Hematopoietic multipotent progenitor cell treated with erythropoietin and hydrocortisone succinate and interleukin-3 and kit ligand, for 17 days (in vitro differentiated cells): ENCODE measurements at places on chromosomes 13 and 19.

DNA sequence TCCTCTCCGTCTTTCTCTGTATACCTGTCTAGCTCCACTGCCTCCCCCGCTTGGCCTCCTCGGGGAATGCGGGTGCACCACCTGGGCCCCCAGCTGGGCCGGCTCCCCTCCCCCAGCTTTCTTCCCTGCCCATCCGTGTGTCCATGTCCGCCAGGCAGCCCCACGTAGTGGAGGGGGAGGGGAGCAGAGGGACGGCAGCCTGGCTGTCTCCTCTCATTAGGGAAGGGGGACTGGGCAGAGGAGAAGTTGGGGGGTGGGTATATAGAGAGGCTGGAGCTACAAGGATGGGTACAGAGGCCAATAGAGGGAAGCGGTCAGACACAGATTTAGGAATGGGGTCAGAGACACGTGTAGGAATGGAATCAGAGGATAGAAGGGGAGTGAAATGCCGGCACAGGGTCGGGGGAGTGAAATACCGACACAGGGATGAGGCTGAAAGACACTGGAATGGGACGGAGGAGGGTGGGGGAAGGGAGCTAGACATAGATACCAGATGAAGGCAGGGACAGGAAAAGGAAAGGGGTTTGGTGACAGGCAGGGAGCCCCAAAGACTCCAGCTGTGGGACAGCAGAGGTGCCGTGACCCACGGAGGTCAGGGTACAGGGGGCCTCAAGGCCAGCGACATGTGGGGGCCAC is 2.8 kb downstream of the NECTIN2 start:
- no peak for DNase-seq

- peak; percentile 86 for DNase-seq
These were observed 9.3 kb downstream of the ZNF526 start for GRCh38 chr19:42229301-42229854.

GRCh38 chr19:1858412-1859081 is 4.8 kb downstream of the KLF16 start:
- DNase-seq, result peak; percentile 42

- DNase-seq, result no peak
These were observed 2.9 kb downstream of the MFSD12 start for GRCh38 chr19:3554254-3555083.

DNA sequence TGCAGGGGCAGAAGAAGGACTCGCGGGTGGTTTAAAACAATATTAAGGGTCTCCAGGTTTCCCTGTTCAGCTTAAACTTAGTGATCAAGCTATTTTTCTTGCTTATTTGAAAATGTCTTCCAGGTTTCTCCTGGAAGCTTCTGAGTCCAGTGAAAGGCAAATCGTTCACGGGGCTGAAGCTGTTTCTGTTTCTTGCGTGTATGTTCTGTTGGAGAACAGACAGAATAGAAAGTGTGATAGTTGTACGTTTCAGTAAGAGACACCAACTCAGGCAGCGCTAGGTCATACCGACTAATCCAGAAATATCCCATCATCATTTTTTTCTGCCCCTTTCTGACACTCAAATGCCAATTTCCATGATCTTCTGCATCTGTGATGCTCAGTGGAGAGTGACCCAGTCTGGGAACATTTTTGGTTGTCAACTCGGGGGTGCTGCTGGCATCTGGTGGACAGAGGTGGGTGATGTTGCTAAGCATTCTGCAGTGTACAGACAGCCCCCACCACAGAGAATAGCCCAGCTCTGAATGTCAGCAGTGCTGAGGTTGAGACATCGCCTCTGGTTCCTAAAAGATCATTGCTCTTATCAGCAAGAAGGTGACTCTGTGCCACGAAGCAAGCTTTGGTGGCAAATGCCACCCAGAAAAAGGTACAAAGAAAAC is 4.3 kb downstream of the KLF2 start:
- DNase-seq, result no peak

DNA sequence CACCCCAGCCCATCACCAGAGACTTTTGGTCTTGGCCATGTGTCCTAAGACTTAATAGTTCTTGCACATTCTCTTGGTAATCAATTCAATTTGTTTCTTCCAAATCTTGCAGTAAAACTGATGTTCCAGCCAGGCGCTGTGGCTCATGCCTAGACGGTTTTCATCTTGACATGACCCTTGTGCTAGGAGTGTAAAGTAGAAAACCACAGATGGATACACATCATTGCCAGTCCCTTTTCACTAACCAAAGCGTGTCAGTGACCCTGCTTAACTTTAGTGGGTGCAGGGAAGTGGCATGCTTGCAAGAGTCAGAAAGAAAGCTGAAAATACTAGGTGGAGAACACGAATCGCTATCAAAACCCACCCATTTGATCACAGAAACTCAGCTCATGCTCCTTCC is 18.0 kb upstream of the CD70 start:
- DNase-seq, result no peak

GRCh38 chr13:63909726-63910375 is 2494.2 kb upstream of the PCDH20 start:
- no peak for DNase-seq

DNA sequence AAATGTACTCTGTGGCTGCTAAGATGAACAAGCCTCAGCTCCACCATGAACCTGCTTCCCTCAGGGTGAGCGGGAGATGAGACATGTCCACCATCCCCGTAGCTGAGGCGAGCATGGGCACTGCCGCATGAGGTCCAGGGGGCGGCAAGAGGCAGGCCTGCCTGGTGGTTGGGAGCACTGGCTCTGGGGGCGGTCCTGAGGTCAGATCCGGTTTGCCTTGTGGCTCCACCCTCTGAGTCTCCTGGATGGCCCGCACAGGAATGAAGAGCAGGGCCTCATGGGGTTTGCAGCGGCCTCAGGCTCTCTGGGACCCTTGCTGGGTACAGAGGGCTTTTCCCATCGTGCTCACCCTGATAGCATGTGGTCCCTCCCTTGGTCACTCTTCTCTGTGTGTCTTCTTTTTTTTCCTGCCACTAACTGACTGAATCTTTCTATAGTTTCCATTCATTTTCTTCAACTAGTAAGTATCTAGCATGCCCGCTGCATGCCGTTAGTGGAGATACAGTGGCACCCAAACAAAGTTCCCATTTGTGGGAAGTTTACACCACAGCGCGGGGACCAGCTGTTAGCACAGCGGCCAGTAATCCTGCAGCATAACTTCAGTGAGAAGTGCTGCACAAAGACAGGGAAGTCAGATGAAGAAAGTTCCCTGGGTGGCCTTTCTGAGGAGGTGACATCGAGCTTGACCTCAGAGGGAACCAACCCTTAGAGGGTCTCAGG is 37.3 kb downstream of the CAPN12 start:
- DNase-seq, result no peak

DNA sequence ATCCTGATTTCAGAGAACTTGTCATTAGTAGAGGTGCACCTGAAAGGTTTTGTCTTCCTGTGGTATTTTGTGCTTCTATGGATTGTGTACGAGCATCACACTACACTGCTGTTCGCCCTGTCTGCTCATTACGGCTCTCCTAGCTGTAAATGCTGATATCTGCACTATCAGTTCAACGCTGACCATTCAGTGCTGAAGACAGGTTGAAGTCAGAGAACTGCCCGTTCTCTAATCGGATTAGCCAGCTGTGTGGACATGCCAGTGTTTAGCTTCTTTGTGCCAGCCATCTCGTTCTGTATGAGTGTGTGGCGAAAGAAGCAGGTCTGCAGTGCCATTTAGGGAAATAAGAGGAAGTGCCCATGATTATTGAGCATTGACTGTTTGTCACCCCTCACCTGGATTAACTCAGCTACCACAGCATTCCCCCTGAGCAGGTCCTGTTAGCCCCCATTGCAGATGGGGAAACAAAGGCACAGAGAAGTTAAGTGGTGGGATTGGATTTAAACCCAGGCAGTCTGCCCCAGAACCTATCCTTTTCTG is 21.6 kb upstream of the C1QTNF9 start:
- no peak for DNase-seq

- DNase-seq, result no peak
These were observed 378.0 kb downstream of the DNAJC15 start for GRCh38 chr13:43401361-43401760.

DNA sequence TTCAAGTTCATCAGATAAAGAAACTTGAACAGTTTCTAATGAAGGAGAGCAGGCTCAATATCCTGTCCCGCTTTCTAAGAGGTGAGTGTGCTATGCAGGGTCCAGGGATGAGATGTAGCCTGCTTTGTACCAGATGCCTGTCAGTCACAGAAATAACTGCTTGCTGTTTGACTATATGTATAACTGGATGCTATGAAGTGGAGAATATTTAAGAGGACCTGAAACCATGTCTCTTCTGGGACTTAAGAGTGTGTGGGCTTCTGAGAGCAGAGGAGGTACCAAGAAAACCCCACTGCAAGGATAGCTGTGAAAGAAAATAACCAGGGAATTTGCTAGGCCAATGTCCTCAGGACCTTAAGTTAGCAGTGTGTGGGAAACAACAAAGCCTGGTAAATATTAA is 246.3 kb upstream of the RFC3 start:
- DNase-seq, result no peak

- DNase-seq, result no peak
These were observed 43.6 kb downstream of the NLRP12 start for GRCh38 chr19:53780506-53780905.

- DNase-seq, result no peak
These were observed 353.4 kb downstream of the OLFM4 start for GRCh38 chr13:53382008-53382407.

- peak; percentile 88 for DNase-seq
These were observed 1.0 kb downstream of the EPOR start for GRCh38 chr19:11382898-11383705.
